ENCODE measurements at places on chromosomes 11 and 22.
A peak's percentile ranks its signal among the peaks of the same experiment; 100 is the strongest.

DNA sequence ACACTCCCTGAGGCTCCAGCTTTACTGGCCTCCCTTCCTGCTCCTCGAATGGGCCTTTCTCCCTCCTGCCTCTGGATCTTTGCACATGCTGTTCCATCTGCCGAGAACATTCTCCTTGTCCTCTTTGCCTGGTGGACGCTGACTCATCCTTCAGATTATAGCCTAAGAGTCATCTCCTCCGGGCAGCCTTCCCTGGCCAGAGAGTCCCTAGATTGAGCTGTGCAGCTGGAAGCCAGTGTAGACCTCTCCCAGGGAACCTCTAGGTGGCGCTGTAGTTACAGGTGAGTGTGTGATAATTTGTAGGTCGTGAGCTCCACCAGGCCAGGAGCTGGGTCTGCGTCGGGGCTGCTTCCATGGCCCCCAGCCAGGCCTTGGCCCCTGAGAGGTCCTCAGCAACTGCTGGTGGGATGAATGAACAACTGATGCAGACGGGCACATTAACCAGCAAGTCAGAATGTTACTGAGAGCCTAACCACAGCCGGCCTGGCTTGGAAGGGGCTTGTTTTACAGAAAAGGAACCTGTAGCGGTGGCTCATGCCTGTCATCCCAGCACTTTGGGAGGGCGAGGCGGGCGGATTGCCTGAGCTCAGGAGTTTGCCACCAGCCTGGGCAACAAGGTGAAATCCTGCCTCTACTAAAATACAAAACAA lies 8.7 kb downstream of the PNPLA5 start:
- DNase-seq, result no peak

GRCh38 chr11:134206185-134206584 lies 17.6 kb downstream of the NCAPD3 start:
- DNase-seq, result no peak

- no peak for DNase-seq
These were observed 54.2 kb downstream of the IMMP1L start for GRCh38 chr11:31455177-31455576.

GRCh38 chr11:17405232-17406005 lies 17.0 kb upstream of the KCNJ11 start:
- no peak for DNase-seq

DNA sequence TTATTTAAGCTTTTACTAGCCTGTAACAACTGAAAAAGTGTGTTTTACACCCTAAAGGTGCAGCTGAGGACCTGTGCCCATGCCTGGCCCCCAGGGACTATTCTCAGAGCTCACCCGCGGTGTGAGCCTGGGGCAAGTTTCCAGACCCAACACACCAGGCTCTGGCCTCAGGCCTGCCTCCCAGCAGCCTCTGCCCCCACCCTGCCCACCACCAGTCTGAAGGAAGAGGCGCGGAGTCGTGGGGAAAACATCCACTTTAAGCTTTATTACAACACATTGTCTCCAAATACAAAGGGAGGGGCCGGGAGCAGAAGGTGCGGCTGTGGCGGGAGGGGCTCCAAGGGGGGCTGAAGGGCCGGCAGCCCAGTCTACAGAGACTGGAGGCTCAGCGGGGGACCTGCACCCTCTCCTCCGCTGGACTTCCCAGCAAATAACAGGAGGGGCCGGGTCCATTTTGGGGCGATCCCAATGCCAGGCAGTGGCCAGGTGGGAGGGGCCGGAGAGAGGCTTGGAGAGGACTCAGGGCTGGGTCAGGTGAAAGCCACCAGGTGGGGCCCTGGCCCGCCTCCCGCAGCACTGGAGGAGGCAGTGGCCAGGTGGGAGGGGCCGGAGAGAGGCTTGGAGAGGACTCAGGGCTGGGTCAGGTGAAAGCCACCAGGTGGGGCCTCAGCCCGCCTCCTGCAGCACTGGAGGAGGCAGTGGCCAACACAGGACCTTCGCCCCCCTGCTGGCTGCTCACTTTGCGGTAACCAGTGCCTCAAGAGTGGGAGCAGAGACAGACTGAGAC lies 18.1 kb downstream of the DUSP8 start:
- no peak for DNase-seq

DNA sequence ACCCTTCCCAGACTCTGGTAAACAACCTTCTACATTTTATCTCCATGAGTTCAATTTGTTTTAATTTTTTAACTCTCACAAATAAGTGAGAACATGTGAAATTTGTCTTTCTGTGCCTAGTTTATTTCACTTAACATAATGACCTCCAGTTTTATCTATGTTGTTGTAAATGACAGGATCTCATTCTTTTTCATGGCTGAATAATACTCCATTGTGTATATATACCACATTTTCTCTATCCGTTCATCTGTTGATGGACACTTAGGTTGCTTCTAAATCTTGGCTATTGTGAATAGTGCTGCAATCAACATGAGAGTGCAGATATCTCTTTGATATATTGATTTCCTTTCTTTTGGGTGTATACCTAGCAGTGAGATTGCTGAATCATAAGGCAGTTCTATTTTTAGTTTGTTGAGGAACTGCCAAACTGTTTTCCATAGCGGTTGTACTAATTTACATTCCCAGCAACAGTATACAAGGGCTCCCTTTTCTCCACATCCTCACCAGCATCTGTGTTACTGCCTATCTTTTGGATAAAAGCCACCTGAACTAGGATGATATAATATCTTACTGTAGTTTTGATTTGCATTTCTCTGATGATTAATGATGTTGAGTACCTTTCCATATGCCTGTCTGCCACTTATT lies 93.9 kb downstream of the ATG16L2 start:
- no peak for DNase-seq

DNA sequence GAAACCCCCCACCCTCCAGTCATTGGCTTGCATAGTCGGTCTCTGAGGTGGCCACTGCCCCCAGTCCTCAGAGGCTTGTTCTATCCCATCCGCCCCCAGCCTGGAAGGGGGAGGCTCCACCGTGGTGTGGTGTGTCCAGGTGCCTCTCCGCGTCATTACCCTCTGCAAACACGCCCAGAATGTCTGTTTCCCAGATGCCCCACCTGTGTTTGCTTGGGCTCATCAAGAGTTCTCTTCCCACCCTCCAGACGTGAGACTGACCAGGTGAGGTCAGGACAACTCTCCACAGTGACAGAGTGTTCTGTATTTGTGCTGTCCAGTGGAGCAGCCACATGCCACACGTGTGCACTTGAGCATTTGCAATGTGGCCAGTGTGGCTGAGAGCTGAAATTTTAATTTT lies 24.9 kb downstream of the LRRC10B start:
- DNase-seq, result no peak

DNA sequence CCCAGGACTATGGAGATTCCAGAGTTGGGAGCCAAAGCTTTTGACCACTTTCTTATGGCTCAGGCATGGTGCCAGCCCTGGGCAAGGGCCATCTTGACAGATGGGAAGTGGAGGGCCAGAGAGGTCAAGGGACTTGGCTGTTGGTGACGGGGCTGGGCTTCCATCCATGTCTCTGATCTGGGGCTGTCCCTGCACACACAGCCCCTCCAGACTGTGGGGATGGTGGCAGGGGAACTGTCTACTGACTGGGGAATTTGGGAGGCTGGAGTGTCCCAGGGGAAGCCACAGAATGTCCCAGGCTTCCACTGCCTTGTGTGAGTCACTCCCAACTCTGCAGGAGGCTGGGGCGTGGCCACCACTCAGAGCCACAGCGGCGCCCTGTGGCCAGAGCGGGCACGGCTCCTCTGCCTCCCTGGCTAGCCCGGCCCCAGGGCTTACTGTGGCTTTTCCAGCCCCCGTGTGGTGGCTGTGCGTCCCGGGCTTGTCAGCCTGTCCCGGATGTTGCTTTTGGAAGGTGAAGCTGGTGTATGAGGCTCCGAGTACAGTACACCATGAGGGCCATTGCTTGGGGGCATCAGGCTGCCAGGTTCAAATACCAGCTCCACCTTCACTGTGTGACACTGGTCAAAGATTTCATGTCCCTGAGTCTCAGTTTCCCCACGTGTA lies 19.6 kb downstream of the C22orf23 start:
- peak; percentile 98 for DNase-seq

DNA sequence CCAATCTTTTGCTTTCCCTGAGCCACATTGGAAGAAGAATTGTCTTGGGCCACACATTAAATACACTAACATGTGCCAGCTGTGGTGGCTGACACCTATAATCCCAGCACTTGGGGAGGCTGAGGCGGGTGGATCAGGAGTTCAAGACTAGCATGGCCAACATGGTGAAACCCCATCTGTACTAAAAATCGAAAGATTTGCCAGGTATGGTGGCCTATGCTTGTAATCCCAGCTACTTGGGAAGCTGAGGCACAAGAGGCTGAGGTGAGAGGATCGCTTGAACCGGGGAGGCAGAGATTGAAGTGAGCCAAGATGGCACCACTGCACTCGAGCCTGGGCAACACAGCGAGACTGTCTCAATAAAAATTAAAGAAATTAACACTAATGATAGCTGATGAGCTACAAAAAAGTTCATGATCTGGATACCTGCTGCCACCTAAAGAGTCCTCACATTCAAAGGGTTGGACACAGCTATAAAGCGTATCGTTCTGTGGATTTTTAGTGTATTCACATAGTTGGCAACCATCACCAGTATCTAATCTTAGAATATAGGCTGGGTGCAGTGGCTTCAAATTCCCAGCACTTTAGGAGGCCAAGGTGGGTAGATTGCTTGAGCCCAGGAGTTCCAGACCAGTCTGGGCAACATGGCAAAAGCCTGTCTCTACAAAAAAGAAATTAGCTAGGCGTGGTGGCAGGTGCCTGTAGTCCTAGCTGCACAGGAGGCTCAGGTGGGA lies 3.4 kb upstream of the LDHC start:
- DNase-seq, result no peak

- DNase-seq, result no peak
These were observed 752.3 kb downstream of the OPCML start for GRCh38 chr11:132780046-132780445.

DNA sequence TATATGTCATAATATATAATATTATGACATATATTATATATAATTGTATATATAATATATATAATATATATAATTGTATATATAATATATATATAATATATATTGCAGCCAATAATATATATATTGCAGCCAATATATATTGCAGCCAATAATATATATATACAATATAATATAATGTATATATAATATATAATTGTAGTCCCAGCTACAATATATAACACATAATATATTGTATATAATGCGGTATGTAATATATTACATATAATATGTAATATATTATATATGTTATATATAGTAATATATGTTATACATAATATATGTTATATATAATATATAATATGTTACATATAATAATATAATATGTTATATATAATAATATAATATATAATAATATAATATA lies 5.8 kb upstream of the CELF1 start:
- no peak for DNase-seq

DNA sequence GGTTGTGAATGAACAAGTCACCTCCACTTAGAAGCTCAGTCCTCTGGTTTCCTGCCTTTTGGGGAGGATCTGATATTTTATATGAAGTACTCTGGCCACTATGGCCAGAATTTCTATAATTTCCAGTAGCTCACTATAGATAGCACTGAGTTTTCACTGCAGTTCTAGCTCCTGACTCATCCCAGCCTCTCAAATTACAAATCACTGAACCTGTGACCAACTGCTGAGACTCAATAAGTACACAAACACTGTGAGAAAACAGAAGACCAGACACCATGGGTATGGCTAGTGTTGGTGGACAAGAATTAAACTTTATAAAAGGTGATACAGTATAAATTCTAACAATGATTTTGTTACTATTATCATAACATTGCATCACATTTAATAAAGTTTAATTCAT lies 47.1 kb upstream of the UCP3 start:
- no peak for DNase-seq

- DNase-seq, result no peak
These were observed 21.2 kb upstream of the TRIM44 start for GRCh38 chr11:35641171-35641897.

DNA sequence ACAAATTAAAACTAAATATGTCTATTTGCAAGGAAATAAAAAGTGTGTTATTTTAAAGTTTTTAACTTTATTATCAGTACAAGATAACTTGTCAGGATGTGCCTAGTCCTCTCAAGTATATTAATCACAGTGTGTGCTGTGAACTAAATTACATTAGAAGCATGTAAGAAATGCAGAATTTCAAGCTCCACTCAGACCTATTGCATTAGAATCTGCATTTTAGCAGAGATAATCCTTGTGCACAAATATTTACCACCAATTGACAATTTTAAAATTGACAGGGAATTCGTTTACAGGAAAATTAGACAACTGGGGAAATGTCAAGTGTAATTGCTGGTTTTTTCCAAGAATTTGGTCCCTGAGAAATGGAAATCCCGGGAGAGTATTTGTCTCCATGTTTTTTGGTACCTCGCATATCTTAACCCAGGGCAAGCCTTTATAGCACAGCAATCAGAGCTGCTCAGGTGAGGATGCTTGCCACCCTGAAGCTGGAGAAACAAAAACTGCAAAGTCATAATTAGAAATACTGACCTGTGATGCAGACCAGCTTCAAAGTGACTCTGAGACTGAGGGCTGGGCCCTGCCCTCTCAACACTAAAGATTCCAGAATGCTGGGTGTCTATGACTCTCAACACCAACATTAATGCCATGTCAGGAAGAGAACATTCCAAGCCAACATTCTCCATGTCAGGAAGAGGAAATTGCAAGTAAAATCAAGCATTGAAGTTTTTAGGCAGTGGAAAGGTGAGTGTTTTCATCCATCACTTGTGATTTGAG lies at the start of gene OR8G1:
TSS of gene OR8G1 (plus strand) at position 475 of the 777 bp plus-strand sequence. CDS start 8,581 bp downstream, outside the sequence.
- DNase-seq, result no peak

- no peak for DNase-seq
These were observed 14.9 kb downstream of the CLMP start for GRCh38 chr11:123180166-123180565.

DNA sequence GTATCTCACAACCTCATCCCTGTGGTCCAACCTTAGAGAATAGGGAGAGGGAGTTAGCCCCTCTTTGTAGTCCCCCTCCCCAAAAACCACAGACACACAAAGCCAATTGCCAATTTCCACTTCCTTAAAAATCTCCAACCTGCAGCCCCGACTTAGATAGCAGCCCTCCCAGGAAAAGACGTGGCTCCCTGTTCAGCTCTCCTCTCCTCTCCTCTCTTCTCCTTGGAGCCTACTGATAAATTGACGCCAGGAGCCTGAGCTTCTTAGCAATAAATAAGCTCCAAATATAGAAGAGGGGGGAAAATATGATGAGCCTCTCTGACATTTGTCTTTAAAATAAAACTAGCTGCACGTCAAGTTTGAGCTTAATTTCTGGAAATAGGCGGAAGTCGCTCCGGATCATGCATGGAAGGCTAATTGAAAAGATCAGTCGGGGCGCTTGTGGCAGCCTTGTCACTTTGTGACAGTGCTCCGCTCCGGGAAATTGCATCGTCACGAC lies 7.3 kb downstream of the PAX6 start:
- no peak for DNase-seq

- no peak for DNase-seq
These were observed 29.9 kb downstream of the MPPED1 start for GRCh38 chr22:43441751-43442150.

GRCh38 chr11:101862391-101863233 lies 52.2 kb upstream of the CEP126 start:
- DNase-seq, result no peak

- DNase-seq, result no peak
These were observed 158.1 kb upstream of the MTNR1B start for GRCh38 chr11:92811341-92811740.

DNA sequence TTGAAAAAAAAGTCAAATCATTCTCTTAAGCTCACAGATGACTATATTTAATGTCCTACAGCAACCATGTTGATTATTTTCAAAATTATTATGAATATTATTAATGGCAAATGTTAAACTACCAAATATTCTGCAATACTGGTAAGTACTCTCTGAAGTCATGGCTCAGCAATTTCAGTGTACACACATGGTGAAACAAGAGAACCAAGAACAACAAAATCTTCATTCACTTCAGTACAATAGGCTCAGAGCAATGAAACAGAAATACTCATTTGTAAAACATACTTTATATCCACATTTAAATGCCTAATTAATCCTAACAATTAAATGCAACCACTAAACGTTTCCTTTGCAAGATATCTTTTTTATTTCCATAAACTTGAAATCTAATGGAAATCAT lies 347.2 kb downstream of the TTC28 start:
- no peak for DNase-seq

All from osteocyte (in vitro differentiated cells).